ENCODE measurements at places on chromosomes 12 and 14. TPM values are rescaled to one million over a fixed set of nuclear protein-coding genes. Genes with fewer than 3 reads are reported as not detected.

PAPLN gene
- total RNA-seq = 7.0 TPM

TCL1B gene
- not detected for total RNA-seq

A2ML1 gene
- total RNA-seq = 4.5 TPM

OLR1 gene
- total RNA-seq = 0.60 TPM

KITLG gene
- 38.0 TPM for total RNA-seq

Measured in camera-type eye (tissue), 1 donor.